Stimulated activated CD4-positive, alpha-beta T cell treated with anti-CD3 and anti-CD28 coated beads, Interleukin-1b, Interleukin-23, amount 100 ng/mL, for 48 hours (primary cell): ENCODE measurements at places on chromosomes 12 and 14.

GRCh38 chr12:14999695-15000365 is 27.0 kb downstream of the PDE6H start:
- no peak for DNase-seq

DNA sequence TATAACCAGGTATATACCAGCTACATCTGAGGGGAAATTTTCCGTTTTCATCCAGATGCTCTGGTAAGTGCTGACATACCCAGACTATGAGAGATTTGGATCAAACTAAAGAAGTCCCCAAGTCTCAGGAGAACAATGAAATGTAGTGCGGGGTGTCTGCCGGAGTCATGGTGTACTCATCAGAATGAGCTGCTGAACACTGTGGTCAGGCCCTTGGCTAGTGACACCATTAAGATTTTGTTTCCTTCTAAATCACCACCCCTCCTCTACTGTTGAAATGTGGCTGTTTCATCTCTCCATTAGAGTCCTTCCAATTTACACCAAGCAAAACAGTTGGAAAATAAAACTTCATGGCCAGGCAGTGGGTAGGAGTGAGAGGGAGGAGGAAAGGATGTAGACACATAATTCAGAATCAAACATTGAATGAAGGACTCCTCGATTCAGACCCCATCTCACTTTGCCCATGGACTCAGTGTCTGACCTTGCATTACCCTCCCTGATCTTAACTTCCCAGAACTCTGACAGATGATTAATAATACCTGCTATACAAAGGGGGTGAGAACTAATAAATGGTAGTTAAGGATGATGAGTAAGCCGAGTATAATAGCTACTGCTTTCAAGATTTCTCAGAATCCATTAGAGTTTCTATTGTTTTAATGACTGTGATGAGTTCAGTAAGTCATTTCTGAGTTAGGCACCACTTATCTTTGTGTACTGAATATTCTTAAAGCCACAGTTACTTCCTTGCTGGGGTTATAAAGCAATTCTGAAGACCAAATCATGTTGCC is 127.4 kb downstream of the CRADD start:
- peak; percentile 6 for DNase-seq

DNA sequence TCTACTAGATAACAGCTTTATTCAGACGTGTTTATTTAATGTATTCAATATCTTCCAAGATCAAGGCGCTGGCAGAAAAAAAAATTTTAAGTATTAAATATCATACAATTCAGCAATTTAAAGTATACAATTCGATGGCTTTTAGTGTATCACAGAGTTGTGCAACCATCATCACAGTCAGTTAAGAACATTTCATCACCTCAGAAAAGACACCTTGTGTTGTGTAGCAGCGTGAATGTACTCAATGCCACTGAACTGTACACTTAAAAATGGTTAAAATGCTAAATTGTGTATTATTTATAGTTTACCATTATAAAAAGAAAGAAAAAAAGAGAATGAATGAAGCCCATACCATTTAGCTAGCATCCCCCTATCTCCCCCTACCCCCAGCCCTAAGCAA is 96.4 kb downstream of the RIN3 start:
- DNase-seq, result no peak

DNA sequence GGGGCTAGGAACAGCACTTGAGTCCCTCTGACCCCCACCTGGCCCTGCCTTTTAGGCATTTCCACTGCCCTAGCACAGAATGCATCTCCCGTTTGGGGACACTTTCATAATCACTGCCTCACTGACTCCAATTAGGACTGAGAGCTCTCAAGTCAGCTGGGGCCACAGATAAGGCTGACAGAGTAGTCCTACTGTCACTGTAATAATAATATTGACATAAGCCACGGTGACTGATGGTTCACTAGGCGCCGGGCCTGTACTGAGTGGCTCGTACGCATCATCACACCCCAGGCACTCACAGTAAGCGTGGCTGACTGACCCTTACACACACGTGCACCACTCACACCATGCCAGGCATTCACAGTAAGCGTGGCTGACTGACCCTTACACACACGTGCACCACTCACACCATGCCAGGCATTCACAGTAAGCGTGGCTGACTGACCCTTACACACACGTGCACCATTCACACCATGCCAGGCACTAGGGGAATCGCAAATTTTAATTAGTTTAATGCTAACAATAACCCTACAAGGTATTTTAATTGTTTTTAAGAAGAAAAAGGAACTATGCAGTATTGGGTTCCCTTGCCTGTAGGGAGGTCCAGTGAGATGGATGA is 87.7 kb downstream of the CHGA start:
- DNase-seq, result no peak

DNA sequence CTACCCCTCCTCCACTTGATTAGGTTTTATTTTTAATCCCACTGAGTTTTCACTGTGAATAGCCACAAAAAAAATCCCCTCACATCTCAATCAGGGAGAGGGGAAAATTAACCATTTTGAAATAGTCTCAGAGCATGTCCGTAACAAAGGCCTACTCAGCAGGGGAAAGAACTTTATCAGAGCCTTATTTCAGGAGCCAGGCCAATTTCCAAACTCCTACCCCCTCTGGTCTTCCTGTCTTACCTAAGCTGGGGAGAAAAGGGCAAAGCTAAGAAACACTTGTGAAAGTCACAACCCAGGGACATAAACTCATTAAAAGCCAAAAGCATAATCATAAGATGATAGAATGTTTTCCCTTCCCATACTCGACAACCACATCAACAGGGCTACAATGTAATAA is 260.3 kb upstream of the DIO3 start:
- DNase-seq, result no peak

DNA sequence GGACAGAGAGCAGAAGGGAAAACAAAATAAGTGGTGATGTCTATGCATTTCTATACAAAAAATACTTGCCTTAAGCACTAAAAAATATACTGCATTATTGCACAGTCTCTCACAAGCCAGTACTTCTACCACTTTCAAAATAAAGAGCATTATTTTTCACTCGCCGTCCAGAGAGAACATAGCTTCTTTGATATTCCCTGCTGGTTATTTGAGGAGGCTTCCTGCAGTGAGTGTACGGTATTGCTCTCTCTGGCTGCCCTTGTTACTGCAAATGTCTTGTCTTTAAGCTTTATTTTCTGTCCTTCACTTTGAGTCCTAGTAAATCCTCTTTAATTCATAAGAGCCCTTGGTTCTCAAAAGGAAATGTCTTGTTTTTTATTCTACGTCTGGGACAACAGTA is 81.1 kb downstream of the EML1 start:
- DNase-seq, result no peak

DNA sequence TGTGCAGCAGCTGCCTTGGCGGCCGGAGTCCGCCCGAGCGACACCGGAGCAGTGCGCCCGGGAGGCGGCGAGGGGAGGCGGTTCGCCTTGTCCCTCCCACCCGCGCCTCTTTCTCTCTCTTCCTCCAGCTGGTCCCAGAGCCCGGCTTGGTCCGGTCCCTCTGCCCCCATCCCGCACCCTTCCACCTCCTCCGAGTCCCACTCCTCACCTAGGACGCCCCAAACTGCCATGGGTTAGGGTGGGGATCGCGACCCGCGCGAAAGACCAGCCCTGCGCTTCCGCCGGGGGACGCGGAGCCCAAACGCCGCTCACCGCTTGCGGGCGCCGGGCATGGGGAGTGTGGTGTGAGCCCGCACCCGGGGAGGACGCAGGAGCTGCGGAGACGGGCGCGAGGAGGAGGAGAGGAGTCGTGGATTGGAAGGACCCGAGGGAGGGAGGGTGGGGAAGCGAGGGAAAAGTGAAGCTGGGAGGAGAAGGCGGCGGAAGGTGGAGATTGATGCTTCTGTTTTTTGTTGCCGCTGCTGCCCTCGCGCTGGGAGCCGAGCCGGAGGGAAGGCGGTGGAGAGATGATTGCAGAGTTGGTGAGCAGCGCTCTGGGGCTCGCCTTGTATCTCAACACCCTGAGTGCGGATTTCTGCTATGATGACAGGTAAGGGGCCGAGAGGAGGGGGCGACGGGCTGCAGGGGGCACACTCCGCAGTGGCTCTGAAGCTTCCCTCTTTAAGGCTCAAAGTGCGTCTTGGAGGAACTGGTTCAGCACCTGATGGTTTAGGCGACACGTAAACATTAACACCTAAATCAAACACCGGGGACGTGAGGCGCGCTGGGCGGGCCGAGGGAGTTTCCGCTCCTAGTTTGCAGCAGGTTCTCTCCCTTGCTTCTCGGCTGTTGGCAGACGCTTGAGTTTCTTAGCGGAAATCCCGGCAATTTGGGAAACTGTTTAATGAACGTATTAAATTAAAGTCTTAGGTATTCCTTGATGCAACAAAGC is 610 bp downstream of the TMTC2 start:
- DNase-seq, result peak; percentile 60

GRCh38 chr12:24705741-24706358 is 243.1 kb downstream of the BCAT1 start:
- no peak for DNase-seq

- no peak for DNase-seq
Observed at GRCh38 chr12:2051700-2052621, 826 bp upstream of the CACNA1C start.

- peak; percentile 40 for DNase-seq
Observed at GRCh38 chr12:106247674-106248311, at the start of gene CKAP4. Gene CKAP4 (minus strand): TSS chr12:106248020. CDS start chr12:106247851, 169 bp downstream.

GRCh38 chr14:53954551-53955228 is 1.9 kb downstream of the BMP4 start:
- no peak for DNase-seq

DNA sequence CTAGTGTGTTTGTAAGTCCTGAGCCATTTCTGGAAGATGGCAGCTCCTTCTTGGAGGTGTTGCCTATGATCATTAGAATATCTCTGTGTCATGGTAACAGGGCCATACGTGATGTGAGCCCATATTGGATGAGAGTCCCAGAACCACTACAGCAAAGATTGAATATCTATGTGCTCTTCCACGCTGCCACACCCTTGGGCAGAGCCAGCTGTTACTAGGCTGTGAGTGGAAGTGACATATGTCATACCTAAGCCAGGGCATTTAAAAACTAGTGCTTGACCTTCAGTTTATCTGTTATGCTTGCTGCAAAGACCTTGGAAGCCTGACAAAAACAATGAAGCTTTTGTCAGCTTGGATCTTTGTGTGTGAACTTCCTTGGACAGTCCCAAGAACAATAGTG is 495.1 kb upstream of the CCDC196 start:
- DNase-seq, result no peak

GRCh38 chr12:64103825-64104740 is 118.0 kb downstream of the KICS2 start:
- DNase-seq, result no peak

- DNase-seq, result no peak
Observed at GRCh38 chr14:24965934-24966578, 83.9 kb downstream of the STXBP6 start.

- DNase-seq, result no peak
Observed at GRCh38 chr12:29176941-29177340, 27.9 kb downstream of the FAR2 start.

GRCh38 chr12:92002195-92002649 is 143.4 kb downstream of the BTG1 start:
- no peak for DNase-seq

DNA sequence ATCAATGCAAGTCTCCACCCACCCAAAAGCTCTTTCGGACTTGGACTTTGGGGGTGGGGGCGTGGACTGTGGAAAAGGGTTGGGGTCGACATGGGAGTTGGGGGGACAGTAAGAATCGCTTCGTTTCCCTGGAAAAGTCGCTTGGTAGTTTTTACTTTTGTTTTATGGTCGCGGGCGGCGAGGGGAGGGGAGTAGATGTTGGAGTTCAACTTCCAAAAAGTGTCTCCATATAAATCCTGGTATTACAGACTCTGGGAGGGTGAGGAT is 568 bp upstream of the BCL11B start:
- DNase-seq, result no peak

DNA sequence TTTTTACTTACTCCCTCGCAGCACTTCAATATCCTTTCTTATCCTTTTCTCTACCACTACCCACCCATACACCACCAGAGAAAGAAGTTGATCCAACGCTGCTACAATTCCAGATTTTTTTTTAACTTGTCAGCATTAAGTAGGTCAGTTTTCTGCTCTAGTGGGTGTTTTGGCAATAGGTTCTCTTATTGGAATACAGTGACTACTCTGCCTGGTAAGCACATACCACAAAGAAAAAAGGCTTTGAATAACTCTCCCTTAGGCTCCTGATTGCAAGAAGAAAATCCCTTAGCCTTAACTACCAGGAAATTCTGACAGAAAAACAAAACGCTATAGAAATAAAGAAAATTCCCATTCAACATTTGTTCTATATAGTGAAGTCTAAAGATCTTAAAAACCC is 72.0 kb downstream of the NUMB start:
- DNase-seq, result no peak

GRCh38 chr12:3777206-3777809 is 24.4 kb upstream of the CRACR2A start:
- no peak for DNase-seq

GRCh38 chr12:106801167-106801708 is 26.8 kb downstream of the RIC8B start:
- DNase-seq, result no peak

- DNase-seq, result no peak
Observed at GRCh38 chr14:60089221-60089620, 2.5 kb upstream of the PCNX4 start.

- no peak for DNase-seq
Observed at GRCh38 chr12:96258104-96258961, 64.2 kb downstream of the ELK3 start.

- no peak for DNase-seq
Observed at GRCh38 chr12:32036477-32037263, 70.0 kb upstream of the BICD1 start.

GRCh38 chr12:13167226-13167625 is 29.3 kb upstream of the EMP1 start:
- DNase-seq, result no peak

- peak; percentile 42 for DNase-seq
Observed at GRCh38 chr12:100404769-100405407, 48.0 kb downstream of the SLC17A8 start.

- DNase-seq, result no peak
Observed at GRCh38 chr14:96965885-96966595, 168.9 kb downstream of the VRK1 start.

DNA sequence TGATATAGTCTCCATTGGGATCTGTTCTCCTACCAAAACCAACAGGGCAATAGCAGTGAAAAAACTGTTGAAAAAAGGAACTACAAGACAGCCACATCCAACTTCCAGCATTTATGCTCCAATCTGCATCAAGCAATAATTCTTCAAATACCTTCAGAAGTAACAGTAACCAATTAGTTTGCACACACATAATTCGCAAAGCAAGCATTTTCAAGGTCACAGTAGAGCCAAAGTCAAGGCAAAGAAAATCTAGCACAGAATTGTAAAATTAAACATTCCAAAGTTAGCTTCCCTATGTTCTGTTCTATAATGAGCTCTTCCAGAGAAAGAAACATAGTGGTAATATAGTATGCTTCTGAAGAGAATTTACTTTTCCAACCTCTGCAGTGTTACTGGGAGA is 11.0 kb upstream of the MTERF2 start:
- no peak for DNase-seq
